ENCODE measurements at places on chromosomes 12 and 14.

DNA sequence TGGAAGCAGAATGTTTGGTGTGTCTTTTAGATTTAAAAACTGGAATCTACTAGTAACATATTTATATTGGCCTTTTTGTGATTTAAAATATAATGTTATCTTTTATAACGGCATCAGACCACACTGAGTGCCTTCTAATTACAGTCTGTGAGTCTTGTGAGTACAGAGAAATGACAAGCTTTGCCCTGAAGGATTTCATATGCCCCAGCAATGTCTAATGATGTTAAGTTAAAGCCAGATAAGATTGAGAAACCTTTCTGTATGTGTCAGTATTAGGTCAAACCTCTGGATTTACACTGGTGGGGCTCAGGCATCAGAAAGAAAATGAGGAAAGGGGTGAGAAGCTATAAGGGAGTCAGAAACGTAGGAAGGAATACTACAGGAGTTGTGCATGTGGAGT, 25.2 kb downstream of the PLEKHA5 start:
- no peak for DNase-seq

- no peak for DNase-seq
Measured at GRCh38 chr12:96912261-96912660, 5.2 kb downstream of the NEDD1 start.

DNA sequence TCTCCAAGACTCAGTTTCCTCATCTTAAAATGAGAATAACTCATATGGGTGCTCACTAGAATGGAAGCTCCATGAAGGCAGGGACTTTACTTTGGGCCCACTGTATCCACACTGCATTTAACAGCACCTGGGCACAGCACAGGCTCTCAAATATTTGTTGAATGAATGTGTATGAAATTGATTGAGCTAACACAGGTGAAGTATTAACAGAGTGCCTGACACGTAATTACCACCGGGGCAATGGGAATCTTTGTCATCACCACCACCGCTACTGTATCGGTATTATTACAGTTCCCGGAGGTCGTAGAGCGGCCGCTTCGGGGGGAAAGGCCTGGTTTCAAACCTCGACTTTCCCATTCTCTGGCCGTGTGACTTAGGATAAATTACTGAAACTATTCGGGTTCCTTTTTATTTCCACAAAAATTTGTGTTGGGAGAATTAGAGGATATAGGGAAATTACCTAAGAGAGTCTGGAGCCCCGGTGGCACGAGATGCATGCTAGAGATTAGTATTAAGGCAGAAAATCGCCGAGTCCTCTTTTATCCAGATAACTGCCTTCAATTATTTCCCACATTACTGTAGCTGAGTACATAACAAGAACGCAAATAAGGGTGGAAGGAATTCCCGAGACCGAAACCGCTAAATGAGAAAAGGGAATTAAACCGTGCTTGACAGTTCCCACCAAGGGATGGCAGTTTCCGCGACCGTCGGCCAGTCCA, 1.0 kb upstream of the RIC8B start:
- DNase-seq, result no peak

DNA sequence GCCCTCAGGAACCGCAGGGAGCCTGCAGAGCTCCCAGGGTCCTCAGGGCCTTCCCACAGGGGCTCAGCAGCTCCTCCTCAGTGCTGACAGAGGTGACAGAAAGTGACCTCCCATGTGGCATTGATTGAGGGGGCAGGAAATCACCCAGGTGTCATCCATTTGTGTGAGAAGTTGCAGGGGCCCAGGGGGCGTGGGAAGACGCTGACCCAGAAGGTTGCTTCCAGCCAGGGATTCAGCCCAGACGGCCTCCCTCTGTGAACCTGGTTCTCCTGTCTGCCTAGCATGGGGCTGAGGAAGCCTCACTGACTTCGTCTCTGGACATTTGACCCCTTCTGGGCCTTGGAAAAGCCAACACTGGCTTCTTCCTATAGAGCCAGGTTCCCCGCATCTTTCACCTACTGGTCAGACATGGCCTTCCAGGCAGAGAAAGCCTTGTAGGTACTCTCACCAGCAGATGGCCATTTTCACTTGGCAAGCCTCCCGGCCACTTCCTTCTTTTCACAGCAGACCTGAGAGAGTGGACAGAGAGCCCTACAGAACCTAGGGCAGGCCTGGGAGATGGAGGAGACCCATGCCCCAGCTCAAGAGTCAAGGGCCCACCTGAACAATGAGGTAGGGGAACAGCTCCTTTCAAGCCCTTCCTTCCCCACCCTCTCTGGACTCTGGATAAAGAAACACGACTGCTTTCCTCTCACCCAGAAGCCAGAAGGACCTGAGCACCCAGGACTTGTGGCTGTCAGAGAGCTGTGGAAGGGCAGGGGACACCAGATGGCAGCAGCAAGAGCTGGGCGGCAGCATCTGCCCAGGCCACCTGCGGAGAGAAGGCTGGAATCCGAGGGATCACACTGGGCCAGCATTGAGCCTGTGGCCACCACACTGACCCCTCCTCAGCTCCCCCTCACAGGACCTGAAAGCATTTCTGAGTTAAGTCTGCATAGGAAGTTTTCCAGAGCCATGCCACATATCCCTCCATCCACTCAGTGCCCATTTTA, 377.8 kb downstream of the DPF3 start:
- peak; percentile 34 for DNase-seq

GRCh38 chr14:103432627-103433026, 47.4 kb downstream of the MARK3 start:
- no peak for DNase-seq

DNA sequence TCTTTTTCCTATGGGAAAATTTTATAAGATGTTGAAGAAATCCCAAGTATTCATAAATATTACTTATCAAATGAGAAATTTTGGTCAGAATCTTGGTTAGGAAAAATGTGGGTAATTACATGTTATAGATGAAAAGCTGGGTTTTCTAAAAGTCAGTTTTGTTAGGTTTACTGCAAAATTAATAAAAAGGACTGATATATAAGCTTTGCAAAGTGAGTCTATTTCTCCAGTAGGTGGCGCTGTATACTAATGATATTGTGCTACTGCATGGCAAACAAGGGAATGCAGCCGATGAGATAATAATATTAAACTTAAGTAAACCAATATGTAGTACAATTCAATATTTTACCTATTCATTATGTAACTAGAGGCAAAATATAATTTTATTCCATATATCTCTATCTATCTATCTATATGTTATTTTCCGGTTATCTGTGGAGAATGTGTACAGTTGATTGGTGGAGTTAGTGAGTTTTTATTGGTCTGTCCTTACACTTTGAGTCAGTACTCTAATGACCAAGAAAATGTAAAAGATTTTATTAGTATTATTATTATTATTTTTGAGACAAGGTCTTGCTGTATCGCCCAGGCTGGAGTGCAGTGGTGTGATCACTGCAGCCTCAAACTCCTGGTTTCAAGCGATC, 32.9 kb downstream of the MIPOL1 start:
- no peak for DNase-seq

DNA sequence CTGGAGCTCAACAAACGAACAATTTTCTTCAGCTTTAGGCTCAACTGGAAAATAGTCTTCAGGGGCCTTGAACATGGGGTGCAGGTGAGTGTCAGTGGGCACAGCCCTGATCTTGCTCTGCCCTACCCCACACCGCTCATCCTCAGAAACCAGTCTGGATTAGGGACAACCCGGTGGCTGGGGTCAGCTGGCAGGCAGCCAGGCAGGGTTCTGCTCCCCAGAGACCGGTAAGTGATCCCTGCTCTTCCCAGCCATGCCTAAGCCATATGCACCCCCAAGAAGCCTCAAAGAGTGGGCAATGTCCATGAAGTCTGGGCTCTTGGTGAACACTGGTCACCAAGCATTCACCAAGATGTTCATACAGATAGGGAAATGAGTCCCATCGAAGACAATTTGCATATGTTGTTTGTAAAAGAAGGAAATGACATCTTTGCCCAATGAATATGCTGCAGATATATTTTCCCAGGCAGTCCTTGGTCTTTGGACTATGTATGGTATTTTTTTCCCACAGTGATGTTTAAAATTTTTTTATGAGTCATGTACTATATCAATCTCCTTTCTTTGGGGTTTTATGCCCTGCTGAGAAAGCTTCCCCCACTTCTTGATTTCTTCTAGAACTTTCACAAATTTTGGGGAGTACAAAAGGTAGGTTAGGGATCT, 63.9 kb upstream of the VASH1 start:
- no peak for DNase-seq

DNA sequence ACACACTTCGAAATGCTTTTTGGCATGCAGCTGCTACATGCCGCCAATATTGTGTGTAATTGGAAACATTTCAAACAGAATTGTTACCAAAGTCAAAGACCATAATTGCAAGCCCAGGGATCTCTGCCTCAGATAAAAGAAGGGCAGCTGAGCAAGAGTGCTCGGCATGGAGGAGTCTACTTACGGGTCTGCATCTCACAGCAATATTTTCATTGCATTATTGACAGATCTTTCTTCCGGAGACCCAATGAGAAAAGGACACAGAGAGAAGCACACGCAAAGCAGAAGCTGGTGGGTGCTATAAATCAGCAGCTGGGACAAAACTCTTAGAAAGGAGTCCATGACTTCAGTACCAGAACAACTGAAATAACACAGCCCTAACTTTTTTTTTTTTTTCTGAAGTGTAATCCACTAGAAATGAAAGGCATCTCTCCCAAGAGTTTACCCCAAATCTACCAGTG, 4.9 kb downstream of the PRICKLE1 start:
- no peak for DNase-seq

DNA sequence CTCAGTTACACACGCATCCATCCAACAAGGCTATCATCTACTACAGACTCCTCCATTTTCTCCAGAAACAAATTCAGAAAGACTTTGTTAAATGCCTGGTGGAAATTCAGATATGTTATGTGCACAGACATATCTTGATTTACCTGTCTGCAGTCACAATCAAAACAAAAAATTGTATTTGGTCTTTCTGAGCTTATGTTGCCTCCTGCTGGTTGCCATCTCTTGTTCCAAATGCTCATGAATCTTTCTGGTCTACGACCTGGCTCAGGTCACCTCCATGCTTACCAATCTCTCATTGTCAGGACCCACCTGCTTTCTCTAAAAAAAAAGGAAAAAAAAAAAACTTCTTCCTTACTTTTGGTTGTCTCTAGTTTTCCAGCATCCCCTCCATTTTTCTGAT, 169.2 kb upstream of the PLXNC1 start:
- no peak for DNase-seq

- no peak for DNase-seq
Measured at GRCh38 chr14:68215629-68216028, 396.1 kb downstream of the RAD51B start.

- peak; percentile 68 for DNase-seq
Measured at GRCh38 chr12:120361506-120362208, 7.3 kb downstream of the MSI1 start.

DNA sequence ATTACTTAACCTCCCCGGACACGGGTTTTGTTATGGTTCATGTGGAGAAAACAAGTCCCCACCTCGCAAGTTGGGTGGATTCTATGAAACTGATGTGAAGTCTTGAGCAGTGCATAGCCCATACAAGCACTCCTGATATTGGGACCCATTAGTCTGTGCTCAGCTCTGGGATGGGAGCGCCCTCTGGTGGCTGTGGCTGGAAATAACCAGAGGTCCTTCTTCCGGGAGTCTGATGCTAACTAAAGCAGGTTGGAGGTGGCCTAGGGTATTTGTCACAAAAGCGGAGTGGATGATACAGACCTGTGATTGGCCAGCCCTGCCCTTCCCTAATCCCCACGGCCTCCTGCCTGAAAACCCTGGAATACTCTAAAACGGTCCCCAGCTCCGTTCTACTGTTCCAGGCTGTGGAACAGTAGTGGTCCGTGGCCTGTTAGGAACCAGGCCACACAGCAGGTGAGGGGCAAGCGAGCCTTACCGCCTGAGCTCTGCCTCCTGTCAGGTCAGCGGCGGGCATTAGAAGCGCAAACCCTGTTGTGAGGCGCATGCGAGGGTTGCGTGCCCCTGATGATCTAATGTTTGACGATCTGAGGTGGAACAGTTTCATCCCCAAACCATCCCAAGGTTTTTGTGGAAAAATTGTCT, 6.4 kb downstream of the SLC48A1 start:
- DNase-seq, result peak; percentile 99

DNA sequence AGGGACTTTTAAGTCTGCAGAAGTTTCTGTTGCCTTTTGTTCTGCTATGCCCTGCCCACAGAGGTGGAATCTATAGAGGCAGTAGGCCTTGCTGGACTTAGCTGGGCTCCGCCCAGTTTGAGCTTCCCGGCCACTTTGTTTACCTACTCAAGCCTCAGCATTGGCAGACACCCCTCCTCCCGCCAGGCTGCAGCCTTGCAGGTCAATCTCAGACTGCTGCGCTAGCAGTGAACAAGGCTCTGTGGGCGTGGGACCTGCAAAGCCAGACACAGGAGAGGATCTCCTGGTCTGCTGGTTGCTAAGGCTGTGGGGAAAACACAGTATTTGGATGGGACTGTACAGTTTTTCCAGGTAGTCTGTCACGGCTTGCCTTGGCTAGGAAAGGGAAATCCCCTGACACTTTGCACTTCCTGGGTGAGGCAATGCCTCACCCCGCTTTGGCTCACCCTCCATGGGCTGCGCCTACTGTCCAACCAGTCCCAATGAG, 43.7 kb downstream of the CCDC59 start:
- peak; percentile 47 for DNase-seq

- DNase-seq, result no peak
Measured at GRCh38 chr12:132329036-132329719, at the start of gene GALNT9. Gene GALNT9, minus strand, starts transcription at chr12:132329589. Its CDS starts 386 bp downstream, at chr12:132329203.

DNA sequence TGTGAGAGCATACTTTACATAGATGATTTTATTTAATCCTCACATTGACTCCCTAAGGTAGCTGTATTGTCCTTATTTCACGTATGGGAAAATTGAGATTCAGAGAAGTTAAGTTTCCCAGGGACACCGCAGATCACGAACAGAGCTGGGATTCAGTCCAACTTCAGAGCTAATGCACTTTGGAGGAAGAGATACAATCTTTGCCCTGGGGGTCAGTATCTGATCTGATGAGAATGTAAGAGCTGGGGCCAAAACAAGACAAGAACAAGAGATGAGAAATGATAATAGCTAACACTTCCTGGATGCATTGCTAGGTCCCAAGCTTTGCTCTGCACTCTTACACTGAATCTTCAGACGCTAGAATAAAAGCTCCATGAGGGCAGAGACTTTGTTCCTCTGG, 6.0 kb upstream of the CSAD start:
- DNase-seq, result no peak

GRCh38 chr14:104935026-104935650, 10.5 kb downstream of the PLD4 start:
- peak; percentile 63 for DNase-seq

- no peak for DNase-seq
Measured at GRCh38 chr14:90193925-90194324, 62.4 kb upstream of the PSMC1 start.

- DNase-seq, result no peak
Measured at GRCh38 chr14:32225378-32225920, 22.4 kb upstream of the RNU6-8 start.

- DNase-seq, result no peak
Measured at GRCh38 chr12:57145460-57146059, 1.9 kb downstream of the LRP1-AS start.

DNA sequence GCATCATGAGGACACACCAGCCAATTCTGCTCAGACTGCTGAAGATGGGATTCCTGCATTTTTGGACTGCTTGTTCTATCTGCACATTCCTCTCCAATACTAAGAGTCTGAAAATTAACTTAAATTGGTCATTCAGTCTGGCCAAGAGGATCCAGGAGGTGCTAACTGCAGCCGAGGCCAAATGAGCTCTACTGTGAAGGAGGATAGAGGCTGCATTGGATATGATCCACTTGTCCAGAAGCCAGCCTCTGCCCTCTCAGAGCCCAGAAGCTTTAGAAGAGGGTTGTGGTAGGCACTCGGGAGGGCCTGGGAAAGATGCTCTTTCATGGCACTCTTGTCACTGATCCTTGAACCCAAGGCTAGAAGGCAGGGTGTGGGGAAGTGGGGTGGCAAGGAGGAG, 37.1 kb upstream of the PLEK2 start:
- no peak for DNase-seq
